ENCODE measurements at places on chromosomes 1 and 21.

- no peak for DNase-seq
These were observed 725.4 kb upstream of the RGS18 start for GRCh38 chr1:191432817-191433216.

GRCh38 chr21:17590430-17590829, 22.3 kb downstream of the BTG3 start:
- DNase-seq, result no peak

DNA sequence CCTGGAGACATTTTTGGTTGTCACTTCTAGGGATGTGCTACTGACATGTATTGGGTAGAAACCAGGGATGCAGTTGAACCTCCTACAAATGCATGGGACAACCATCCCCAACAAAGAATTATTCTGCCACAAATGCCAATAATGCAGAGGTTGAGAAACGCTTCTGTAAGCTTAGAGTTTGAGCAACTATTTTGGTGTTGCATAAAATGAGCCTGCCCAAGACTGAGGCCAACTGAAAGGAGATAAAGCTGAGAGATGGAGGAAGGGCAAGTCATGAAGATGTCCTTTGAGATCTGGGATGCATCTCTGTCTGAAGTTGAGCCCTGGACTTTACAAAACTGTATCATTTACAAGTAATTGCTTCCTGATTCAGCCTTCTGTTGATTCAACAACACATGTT, 106.9 kb downstream of the KCNJ15 start:
- DNase-seq, result no peak

- no peak for DNase-seq
These were observed 2.7 kb downstream of the DISP1 start for GRCh38 chr1:222817529-222817928.

GRCh38 chr1:95536501-95536900, 302.5 kb downstream of the RWDD3 start:
- DNase-seq, result no peak

- no peak for DNase-seq
These were observed 17.1 kb downstream of the MORC3 start for GRCh38 chr21:36337099-36337509.

DNA sequence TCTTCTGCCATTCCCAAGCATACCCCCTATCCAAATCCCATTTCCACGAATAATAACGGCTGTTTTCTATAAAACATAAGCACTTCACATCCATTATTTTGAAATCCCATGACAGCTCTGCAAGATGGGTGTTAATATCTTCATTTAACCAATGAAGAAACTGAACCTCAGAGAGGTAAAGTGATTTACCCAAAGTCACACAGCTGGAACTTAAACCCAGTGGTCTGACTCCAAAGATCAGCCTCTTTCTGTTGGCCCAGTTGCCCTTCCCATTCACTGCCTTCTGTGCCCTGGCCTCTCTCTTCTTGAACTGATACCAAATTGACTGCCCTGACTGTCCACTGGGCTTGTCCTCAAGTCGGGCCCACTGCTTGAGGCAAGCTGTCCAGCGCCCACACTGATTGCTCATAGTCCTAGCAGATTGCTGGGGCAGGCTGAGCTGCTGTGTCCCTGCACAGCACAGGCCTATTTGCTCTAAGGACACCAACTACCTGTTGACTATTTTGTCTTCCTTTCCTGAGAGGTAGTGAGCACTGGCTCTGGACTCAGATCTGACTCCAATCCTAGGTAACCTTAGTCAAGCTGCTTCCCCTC, 19.3 kb downstream of the TAL1 start:
- no peak for DNase-seq

- peak; percentile 36 for DNase-seq
These were observed 28.2 kb upstream of the LGALS8 start for GRCh38 chr1:236495467-236496112.

GRCh38 chr1:200392625-200393185, 17.1 kb downstream of the ZNF281 start:
- no peak for DNase-seq

DNA sequence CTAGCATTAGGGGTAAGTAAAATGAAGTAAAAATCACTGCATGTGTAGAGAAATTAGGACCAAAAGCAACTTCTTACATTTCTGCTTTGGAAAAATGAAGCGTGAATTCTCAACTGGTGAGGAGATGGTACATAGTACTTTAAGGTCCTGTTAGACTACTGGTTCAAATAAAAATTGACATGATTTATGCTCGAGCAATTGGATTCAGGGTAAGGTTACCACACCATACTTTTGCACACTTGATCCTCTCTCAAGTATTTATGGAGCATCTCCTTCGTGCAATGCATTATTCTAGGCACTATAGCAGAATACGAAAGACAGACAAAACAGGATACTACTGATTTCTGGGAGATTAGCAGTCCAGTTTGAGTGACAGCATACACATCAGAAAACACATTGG, 66.2 kb downstream of the BRINP2 start:
- DNase-seq, result no peak

DNA sequence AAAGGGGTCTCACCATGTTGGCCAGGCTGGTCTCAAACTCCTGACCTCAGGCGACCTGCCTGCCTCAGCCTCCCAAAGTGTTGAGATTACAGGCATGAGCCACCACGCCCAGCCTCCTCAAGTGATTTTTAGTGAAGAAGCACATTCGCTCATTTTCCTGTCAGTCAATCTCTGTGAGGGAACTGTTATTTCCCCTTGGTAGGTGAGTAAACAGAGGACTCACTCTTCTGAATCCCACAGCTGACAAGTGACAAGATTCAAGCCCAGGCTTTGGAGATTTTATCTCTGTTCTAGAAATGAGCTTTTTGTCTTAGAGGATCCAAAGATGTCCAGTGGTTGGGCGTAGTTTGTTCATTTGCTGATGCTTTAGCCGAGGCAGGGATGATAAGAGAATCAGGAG, 43.9 kb upstream of the TACSTD2 start:
- DNase-seq, result no peak

GRCh38 chr1:244414543-244414942, 37.2 kb downstream of the ADSS2 start:
- no peak for DNase-seq

- DNase-seq, result no peak
These were observed 53.5 kb upstream of the BACH1 start for GRCh38 chr21:29245104-29245643.

- no peak for DNase-seq
These were observed at the start of gene LY9 for GRCh38 chr1:160795951-160796383. Gene LY9 (plus strand): TSS chr1:160796174. CDS start chr1:160796188, 14 bp downstream.

GRCh38 chr1:99397029-99397428, 132.7 kb downstream of the PLPPR4 start:
- DNase-seq, result no peak

DNA sequence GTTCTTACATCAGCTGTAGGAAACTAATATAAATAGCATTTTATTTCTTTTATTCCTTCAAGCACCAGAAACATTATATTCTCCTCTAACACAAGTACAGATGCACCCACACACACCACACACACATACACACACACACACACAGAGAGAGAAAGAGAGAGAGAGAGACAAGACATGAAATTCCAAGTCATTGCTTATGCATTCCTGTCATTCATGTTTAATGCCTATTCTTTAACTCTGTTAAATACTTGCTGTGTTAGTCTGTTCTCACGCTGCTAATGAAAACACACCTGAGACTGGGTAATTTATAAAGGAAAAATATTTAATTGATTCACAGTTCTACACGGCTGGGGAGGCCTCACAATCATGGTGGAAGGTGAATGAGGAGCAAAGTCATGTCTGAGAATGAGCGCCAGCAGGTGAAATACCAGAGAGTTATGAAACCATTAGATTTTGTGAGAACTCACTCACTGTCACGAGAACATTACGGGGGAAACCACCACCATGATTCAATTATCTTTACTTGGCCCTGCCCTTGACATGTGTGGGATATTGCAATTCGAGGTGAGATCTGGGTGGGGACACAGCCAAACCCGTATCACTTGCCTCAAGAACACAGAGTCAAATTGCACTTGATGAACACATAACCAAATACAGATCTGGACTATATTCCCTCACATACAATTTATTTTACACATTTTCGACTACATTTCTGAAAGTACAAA, 1058.1 kb upstream of the TMPRSS15 start:
- no peak for DNase-seq

GRCh38 chr1:203320591-203321272, 15.4 kb downstream of the BTG2 start:
- DNase-seq, result peak; percentile 96

DNA sequence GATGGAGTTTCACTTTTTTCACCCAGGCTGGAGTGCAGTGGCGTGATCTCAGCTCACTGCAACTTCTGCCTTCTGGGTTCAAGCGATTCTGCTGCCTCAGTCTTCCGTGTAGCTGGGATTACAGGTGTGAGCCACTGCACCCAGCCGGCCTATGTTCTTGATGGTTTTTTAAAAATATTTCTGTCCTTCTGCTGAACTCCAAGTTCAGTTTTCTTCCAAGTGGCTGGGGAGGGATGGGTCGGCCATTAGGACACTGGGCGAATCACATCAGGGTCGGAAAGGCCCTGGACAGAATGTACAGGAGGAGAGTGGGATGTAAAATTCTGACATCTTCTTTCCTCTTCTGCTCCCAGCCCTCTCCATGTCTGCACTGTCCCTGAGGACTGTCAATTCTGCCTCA, 289.6 kb downstream of the PTPRU start:
- no peak for DNase-seq

DNA sequence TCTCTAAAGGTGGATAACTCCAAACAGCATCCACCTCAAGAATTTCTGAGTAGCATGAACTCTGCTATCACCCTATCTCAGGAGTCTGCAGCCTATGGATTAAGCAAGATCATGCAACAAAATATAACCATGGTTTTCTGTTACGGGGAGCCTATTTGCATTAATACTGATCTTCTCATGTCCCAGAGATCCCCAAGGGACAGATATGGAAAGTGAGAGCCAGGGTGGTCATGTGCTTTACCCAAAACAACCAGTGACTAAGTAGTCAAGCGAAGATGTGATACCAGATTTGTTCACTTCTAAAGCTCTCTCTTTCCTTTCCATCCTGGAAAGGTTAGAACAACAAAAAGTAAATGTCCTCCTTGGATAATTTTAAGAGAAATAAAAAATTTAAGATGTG, 125.1 kb downstream of the PRRX1 start:
- no peak for DNase-seq

GRCh38 chr1:176858433-176858916, 306.0 kb downstream of the ASTN1 start:
- DNase-seq, result no peak

DNA sequence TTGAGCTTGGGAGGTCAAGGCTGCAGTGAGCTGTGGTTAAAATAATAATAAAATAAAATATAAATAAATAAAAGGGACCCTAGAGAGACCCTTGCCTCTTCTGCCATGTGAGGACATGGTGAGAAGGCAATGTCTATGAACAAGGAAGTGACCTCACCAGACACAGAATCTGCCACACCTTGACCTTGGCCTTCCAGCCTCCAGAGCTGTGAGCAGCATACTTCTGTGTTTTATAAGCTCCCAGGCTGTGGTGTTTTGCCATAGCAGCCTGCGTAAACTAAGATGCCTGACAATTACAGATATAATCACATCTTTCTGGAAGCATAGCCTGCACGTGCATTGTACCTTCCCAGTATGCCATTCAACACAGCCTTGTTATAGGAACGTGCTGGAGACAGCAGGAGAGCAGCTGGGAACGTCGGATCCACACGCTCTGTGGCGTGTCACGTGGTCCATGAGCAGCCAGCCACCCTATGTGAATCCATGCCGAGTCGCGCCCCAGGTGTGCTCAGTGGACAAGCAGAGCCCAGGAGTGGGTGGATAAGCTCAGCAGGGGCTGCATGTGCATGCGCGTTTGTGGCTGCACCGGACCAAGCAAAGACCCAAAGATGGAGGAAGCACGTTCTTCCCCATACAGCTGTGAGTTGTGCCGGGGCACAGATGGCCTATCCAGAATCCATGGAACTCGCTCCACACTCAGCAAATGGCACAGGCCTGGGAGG, 17.8 kb downstream of the WNT9A start:
- DNase-seq, result no peak

DNA sequence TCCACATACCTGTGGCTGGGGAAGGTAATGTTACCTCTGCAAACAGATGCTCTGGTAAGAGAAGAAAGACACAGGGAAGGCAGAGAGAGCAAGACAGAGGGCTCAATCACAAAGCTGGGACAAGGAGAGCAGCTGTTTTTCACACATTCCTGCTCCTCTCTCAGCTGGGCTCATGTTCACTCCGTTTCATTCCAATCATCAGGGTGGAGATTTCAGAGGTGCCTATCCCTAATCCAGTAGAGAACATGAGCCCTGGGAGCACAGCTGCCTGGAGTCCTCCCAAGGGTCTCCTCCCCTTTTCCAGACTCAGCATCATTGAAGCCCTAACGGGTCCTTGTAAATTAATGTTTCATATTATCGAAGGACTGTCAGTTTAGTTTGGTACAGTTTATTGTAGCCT, 19.4 kb downstream of the GADD45A start:
- no peak for DNase-seq

- no peak for DNase-seq
These were observed 209.6 kb upstream of the DPYD start for GRCh38 chr1:98130408-98130807.

DNA sequence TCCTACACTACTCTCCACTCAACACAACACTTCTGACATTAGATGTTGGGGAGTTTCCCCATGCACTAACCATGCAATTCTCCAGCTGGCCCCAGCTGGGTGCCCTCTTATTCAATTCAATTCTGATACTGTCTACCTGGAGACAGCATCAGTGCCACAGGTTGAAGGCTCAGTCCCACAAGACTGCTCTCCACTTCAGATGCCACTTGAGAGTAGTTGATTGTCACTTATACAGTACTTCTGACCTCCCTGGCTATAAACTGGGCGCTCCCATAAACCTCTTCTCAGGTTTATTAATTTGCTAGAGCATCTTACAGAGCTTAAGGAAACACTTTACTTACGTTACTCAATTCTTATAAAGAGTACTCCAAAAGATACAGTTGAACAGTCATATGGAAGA, 442.3 kb downstream of the LRRIQ3 start:
- no peak for DNase-seq

- DNase-seq, result no peak
These were observed 143.4 kb downstream of the ZZZ3 start for GRCh38 chr1:77538956-77539518.

DNA sequence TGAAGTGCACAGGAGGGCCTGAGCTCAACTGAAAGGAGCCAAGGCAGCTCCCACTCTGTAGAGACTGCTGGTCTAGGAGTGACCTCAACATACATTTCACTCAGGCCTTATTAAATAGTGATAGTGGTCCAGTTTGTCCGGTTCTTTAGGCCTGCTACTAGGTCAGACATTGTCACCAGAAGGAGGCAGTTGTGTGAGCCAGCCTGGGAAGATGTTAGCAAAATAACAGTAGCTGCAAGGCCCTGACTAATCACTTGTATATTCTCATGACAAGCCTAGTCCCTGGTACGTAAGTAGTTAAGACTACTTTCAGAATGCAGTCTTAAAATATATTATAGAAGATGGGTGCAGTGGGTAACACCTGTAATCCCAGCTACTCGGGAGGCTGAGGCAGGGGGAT, 264.0 kb upstream of the CAMK1G start:
- no peak for DNase-seq

Data from COR-L47 (cell line).